Activated CD4-positive, alpha-beta T cell treated with anti-CD3 and anti-CD28 coated beads for 4 hours (primary cell): ENCODE measurements at places on chromosomes 3 and 15.

- DNase-seq, result no peak
These were observed 197.4 kb downstream of the SLC9A9 start for GRCh38 chr3:143650827-143651226.

- no peak for DNase-seq
These were observed 192.4 kb upstream of the DPH6 start for GRCh38 chr15:35738370-35738769.

DNA sequence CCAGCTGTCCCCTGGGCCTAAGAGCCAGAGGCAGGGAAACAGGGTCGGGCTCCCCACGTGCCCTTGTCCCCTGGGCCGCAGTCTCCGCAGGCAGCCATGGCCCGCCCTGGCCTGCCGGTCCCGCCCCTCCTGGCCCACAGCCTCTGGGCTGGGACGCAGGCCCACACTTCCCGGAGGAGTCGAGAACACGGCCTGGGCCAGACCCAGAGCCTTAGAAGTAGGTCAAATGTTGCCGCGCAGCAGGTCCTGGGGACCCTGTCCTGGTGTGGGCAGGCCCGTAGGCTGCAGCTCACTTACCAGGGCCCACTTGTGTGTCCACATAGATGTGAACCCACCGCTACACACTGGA lies 4.3 kb upstream of the MYL3 start:
- no peak for DNase-seq

GRCh38 chr3:108209579-108209978 lies 12.6 kb downstream of the IFT57 start:
- no peak for DNase-seq

GRCh38 chr3:10779293-10779805 lies 36.7 kb upstream of the SLC6A11 start:
- no peak for DNase-seq

GRCh38 chr15:85671156-85671555 lies 123.6 kb downstream of the KLHL25 start:
- no peak for DNase-seq

- DNase-seq, result no peak
These were observed 377.3 kb downstream of the MECOM start for GRCh38 chr3:169286214-169286613.

GRCh38 chr3:153658136-153658535 lies 463.1 kb upstream of the ARHGEF26 start:
- no peak for DNase-seq

DNA sequence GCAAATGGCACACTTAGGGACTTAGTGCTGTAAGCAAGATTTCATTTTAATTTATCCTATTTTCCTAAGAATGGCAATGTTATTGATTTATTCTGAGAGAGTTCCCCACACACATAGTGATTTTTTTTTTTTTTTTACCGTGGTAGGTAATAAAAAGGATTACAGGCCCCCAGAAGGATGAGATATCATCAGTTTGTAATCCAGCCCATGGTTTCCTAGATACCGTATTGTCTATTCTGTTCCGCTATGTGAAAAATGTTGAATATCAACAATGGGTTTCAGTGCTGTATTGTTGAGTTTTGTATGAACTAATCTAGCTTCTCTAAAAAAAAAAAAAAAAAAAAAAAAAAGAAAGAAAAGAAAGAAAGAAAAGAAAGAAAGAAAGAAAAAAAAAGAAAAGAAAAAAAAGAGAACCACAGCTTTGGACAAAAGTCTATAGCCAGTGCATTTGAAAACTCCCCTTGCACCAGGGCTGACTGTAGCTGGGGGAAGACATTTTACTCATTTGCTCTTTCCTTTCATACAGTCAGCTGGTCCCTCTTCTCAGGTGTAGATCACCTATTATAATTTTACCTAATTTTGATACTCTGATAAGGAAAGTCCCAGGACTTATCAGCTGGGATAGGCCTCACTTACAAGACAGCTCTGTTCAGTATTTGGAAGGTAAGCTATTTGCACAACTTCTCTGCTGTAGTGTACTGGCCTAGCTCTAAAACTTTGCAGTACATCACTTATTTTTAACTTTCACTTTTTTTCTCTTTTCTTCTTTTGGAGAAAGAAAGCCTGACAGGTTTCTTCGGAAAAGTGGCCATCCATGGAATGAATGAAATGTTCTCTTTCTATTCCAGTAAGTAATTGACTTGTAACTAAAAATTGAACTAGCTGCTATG lies 101.4 kb upstream of the SOX2 start:
- no peak for DNase-seq

GRCh38 chr15:40274350-40275274 lies 8.3 kb downstream of the ANKRD63 start:
- DNase-seq, result peak; percentile 87

- no peak for DNase-seq
These were observed 81.9 kb downstream of the NUP210 start for GRCh38 chr3:13338231-13338630.

DNA sequence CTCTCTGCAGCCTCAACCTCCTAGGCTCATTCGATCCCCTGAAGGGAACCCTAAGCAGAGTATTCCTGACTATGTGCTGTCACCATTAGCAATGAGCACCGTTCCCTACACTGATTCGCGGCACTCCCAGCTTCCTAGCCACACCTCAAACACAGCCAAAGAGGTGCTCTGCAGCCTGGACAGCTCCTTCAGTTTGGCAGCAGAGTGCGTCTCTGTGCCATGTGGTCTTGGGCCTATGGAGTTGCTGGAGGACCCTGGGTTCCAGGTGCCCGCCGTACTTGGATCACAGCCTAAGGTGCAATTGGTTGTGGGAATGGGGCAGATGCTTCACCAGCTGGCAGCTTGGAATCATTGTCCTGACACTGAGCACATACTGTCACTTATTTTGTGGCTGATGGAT lies 17.3 kb upstream of the IL12A start:
- DNase-seq, result no peak

GRCh38 chr15:65970937-65971740 lies 101.8 kb downstream of the RAB11A start:
- no peak for DNase-seq

DNA sequence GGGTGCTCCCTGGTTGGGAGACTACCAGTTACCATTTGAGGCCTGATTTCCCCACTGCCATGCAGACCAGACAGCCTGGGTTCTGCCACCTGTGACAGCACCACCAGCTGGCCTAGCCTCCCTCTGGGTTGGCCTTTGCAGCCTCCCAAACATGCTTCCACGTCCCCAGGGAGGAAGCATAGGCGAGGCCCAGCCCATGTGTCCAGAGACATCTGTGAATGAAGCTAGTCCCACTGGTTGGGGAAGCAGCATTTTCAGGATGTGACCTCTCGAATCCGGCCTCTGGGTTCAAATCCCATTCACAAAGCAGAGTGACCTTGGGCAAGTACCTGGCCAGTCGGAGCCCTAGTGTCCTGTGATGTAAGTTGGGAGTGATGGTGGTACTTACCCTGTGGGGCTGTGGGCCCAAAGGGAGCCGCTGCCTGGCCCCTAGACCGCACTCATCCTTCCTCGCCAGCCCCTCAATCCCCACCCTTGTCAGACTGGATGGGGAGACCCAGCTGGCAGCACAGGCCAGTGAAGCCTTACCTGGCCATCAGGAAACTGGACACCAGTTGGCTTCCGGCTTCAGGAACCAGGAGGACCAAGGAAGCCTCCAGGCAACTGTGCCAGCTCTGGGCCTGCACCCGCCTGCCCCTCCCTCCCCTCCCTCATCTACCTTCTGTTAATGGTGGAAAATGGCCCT lies 6.0 kb downstream of the KLF15 start:
- no peak for DNase-seq

- DNase-seq, result no peak
These were observed 91.4 kb downstream of the SLC49A4 start for GRCh38 chr3:122886251-122886650.

DNA sequence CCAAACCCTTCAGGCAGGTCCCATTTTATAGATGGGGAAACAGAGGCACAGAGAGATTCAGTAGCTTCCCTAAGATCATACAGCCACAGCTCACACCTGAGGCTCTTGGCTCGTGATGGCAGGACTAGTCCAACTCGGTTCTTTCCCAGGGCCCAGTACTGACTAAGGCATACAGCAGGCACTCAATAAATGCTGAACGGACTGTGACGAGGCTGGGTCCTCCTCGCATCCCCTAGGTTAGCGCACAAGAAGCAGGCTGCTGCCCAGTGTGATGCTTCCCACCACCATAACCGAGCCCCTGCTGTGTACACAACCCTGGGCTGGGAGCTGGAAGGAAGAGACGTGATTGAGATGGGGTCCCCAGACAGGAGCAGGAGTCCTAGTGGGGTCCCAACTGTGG lies 24.9 kb downstream of the PLXND1 start:
- no peak for DNase-seq
